ENCODE measurements at places on chromosomes 7 and 10. TPM values are rescaled to one million over a fixed set of nuclear protein-coding genes. Genes with fewer than 3 reads are reported as not detected.

- DNase-seq, result no peak
Observed at GRCh38 chr7:69341288-69341687, 257.0 kb upstream of the AUTS2 start.

- DNase-seq, result no peak
Observed at GRCh38 chr7:85620936-85621685, 434.3 kb upstream of the SEMA3D start.

DNA sequence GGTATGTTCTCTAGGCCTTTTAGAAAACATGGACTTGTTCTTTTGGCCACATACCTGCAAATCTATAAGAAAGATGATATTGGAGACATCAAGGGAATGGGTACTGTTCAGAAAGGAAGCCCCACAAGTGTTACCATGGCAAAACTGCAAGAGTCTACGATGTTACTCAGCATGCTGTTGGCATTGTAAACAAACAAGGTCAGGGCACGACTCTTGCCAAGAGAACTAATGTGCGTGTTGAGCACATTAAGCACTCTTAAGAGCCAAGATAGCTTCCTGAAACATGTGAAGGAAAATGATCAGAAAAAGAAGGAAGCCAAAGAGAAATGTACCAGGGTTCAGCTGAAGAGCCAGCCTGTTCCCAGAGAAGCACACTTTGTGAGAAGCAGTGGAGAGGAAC is 37.1 kb downstream of the SDK1 start:
- no peak for DNase-seq

GRCh38 chr10:21519941-21520436 is 5.5 kb downstream of the SKIDA1 start:
- DNase-seq, result no peak

DNA sequence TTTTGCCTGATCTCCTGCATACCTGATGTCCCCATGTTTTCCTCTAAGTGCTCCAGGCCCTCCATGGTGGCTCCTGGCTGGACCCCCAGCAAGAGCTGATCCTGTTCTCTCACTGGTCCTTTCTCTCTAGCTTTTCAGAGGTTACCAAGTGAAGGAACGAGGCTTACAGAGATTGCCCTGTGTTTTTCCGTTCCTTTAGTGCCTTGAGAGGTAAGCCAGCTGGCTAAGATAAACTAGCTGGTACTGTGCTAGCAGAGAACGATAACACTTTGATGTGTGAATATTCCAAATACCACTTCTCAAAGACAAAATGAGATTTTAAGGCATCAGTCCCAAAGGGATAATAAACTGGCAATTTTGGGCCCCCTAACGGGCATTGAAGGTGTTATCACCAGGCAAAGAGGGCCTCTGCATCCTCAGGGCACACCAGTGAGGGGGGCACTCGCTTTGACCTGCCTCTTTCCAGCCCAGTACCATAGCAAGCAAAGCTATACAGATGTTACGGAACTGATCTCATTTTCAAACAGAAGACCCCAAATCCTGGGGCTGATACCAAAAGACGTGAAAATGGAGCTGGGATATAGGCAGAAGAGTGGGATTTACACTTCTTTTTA is 8.4 kb upstream of the CCNY start:
- no peak for DNase-seq

- no peak for DNase-seq
Observed at GRCh38 chr10:80159166-80159873, 26.8 kb downstream of the PLAC9 start.

DNA sequence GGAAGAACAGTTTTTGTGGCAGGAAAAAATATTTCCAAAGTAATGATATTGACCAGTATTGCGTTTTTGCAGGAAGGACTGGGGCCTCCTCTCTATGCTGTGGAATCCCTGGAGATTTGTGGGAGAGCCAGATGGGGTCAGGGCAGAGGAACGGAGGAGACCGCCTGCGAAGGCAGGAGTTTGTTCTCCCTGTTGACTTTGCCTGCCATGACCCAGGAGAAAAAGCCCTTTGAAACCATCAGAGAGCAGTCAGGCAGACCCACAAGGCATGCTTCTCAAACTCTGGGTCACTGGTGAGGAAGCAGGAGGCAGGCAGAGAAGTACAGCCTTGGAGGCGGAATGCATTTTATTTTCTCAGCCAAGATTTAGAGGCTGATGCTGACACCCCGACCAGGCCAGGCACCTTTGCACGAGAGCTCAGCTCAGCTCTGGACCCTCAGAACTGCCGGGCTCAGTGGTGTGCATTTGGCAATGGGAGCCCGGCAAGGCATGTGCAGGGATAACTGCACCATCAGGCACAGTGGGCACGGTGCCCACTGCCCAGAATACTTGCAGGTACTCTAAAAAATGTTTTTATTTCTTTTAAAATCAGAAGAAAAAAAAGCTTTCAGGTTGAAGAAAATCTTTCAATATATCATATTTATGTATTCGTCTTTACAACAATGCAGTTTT is 410.4 kb downstream of the RPS24 start:
- no peak for DNase-seq

DNA sequence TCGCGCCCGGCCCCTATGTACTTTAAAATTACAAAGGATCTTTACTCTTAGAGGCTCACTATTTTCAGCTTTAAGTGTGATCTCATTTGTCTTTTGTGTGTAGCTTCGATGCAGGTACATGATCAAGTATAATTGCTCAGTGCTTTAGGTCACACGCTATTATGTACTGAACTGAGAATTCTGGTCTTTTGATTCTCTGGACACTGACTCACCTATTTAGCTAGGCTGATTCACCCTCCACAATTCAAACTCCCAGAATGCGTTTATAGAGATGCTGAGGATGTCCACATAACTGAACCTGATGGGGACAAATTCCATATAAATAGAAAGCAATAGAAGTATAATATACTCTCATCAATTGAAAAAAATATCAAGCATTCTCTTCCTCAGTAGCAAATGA is 57.8 kb downstream of the PRKCQ start:
- no peak for DNase-seq

GRCh38 chr7:108351729-108352131 is 104.5 kb downstream of the NRCAM start:
- no peak for DNase-seq

SYT15 gene
- total RNA-seq, result 4.0 TPM

POLD2 gene
- total RNA-seq, result 58.7 TPM

PVRIG gene
- total RNA-seq, result not detected

GRM3 gene
- total RNA-seq, result not detected

COL1A2 gene
- 70.9 TPM for total RNA-seq
